ENCODE measurements at places on chromosomes 11 and 22.

GRCh38 chr11:27697679-27698275 lies 2.5 kb downstream of the BDNF start:
- no peak for DNase-seq

DNA sequence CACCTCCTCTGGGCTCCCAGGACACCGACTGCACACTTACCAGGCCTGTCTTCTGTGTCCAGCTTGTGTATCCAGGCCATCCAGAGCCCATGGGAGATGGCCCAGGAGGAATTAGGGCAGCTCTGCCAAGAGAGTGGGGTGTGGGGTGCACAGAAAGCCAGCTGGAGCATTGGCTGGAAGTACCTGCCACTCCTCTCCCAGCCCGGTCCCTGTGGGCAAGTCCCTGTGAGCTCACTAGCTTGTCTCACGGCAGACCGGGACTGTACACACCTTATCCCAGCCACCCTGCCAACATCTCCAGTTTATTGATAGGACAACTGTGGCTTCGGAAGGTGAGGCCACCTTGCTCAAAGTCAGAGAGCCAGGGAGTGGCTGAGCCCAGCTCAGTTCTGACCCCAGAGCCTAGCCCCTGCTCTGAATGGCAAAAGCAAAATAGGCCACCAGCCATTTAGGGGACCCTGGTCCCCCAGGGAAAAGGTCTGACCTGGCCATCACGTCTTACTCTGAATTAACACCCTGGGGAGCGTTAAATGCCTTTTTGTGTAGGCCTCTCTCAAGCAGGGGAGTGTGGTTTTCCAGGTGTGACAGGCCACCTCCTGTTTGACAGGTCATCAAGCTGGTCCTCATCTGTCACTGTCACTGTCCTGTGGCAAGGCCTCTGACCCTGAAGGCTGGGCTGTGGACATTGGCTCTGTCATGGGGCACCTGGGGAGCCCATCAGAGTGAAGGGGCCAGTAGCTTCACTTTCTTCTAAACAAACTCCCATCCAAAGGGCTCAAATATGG lies 15.1 kb downstream of the UQCR10 start:
- DNase-seq = no peak

GRCh38 chr22:30421695-30422480 lies 3.7 kb upstream of the MTFP1 start:
- DNase-seq = no peak

DNA sequence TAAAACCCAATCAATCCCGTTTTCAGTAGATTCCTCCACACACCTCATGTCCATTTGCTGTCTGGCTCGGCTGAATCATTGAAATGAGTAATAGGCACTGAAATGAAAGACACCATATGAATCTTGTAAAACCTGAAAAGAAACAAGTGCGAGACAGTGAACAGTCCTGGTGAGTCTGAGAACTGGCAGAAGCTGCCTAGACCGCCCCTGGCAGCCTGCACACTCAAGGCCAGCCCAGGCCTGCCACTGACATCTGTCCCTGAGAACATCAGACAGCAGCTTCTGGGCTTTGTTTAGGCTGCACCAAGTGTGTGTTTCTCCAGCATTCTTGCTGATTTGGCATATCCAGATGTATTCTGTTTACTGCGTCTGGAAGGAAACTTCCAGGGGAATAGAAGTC lies 44.8 kb downstream of the ENDOD1 start:
- peak; percentile 86 for DNase-seq

GRCh38 chr11:102229510-102230123 lies 87.7 kb upstream of the BIRC3 start:
- DNase-seq = no peak

DNA sequence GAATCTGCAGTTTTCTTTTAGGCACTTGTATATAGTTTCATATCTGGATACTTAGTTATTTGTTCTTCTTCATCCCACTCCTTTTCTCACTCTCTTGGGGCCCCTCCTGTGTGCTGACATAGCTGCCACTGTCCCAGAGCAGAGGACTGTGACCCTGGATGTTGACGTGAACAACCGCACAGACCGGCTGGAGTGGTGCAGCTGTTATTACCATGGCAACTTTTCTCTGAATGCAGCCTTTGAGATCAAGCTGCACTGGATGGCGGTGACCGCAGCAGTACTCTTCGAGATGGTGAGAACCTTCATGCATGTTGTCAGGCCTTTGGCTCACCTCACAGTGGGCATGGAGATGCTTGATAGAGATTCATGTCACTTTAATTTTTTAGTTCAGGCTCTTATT lies 50.9 kb upstream of the YWHAH start:
- no peak for DNase-seq

- no peak for DNase-seq
Observed at GRCh38 chr11:60498399-60498798, 5.8 kb downstream of the MS4A12 start.

GRCh38 chr11:132821499-132821898 lies 710.8 kb downstream of the OPCML start:
- DNase-seq = no peak

DNA sequence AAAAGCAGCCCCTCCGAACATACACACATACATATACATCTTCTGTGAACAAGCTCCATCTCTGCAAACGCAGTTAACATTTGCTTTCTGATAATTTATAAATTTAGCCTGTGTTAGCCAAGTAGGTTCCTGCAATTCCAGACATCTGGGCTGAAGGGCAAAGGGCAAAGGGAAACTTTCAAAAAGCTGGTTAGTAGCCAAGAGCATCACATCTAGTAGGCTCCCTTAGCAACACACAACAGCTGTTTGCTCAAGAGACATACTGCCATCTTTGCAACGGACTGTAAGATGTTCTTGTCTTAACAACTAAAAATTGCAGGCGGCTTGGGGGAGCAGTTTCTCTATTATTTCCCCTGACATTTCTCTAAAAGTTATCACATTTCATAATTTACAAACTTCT lies 134.9 kb downstream of the RBFOX2 start:
- DNase-seq = no peak

DNA sequence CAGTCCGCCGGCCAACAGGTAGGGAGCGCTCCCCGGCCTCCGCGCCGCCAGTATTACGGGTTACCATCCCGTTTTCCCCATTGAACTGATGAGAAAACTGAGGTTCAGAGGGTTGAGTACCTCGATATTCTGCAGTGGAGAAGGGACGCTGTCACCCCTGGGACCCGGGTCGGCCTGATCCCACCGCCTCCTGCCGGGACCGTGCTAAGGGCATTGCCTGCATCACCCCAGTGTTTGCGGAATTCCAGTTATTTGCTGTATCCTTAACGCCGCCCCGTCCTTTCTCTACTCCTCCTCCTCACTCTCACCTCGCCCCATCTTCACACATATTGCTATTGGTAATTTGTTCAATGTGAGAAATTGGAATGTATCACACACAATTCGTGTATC lies 370 bp upstream of the A4GALT start:
- no peak for DNase-seq

GRCh38 chr22:50695421-50696250 lies 23.0 kb downstream of the SHANK3 start:
- peak; percentile 76 for DNase-seq

DNA sequence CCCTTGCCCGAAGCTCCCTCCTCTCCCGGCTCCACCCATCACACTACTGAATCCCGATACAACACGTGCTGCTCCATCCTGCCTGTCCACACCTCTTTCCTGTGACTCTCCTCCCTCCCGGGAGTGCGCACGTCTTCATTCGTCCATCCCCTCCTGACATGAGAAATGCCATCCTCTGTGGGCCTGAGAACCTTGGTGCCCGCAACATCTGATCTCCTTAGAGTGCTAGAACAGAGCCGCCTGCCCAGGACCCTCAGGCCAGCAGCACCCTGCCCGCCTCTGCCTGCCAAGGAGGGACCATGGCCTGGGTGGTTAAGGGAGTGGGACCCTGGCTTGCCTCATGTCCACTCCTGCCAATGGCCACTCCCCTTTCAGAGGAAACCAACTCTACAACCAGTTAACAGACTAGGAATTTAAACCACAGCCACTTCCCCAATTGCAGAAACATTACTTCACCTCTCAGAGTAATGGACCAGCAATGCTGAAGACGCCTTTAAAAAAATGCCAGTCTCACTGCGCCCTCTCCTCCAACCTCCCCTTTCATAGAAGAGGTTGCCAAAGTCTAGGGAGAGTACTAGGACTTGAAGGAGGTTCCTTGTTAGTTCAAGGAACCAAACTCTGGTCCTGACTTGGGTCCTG lies 466.3 kb downstream of the OPCML start:
- no peak for DNase-seq

GRCh38 chr22:39580795-39581194 lies 10.2 kb downstream of the CACNA1I start:
- no peak for DNase-seq

GRCh38 chr11:14764179-14764578 lies 120.6 kb downstream of the PDE3B start:
- DNase-seq = no peak
